Esophagus muscularis mucosa (tissue), 4 donors: ENCODE measurements at places on chromosomes 13 and 19. TPM values are rescaled to one million over a fixed set of nuclear protein-coding genes. Genes with fewer than 3 reads are reported as not detected.

DNA sequence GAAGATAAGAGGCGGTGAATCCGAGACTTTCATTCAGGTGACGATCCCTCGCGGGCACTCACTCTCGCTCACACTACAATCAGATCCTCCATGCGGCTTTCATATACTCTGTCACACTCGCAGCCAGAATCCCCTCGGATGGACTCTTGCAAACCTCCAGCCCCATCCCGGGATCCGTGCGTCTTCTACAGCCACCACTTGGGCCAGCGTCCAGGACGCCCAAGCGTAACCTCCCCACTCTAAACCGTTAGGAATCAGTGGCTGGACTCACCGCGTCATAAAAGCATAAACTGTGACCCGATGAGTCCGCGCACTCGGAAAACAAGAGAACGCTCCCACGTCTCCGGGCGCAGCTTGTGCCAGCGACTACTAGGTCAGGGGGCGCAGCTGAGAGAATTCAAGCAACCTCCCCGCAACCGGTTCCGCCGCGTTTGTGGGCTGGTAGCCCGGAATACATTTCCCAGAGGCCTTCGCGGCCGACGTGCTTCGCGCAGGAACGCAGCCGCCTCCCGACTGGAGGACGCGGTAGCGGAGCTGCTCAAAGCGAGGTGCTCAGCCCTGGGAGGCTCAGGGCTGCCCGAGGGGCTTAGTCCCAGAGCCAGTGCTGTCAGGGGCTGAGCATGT is 27.6 kb downstream of the ZNF607 start:
- H3K4me1 ChIP-seq: peaks cover 10% of the 10 kb centered on the region
- H3K4me3 ChIP-seq: peak overlapping the region; percentile 78
- H3K27ac ChIP-seq: peak overlapping the region; percentile 85
- DNase-seq: peak; percentile 96
- no peaks in the 10 kb centered on the region for H3K27me3 ChIP-seq

DNA sequence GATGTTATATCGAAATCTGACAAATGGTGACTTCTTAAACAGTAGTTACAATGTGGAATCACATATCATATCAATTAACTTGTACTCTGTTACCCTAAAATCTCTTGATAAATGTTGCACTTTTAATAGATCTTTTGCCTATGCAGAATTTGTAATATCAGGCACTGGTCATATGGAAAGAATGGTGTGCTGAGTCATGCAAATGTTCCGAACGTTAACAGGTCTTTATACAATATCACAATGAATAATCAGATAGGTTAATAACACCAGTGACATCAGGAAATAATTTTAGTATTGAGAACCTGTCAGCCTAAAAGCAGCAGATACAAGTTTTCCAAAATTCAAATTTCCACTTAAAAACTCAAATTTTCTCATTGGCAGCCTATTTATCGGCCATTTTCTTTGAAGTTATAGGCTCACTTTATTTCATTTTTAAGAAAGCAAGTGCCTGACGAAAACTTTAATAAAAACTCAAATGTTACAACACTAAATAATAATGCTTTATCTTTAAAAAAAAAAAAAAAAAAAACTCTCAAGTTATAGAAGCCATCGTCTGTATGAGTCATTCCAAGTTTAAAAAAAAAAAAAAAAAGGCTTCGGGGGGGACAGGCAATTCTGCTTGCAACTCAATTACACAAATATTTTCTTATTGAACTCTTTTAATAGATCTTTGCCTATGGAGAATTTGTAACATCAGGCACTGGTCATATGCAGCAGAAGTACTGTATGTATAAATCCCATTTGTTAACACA is 180.9 kb downstream of the DIAPH3 start:
- H3K4me1 ChIP-seq: no peaks in the 10 kb centered on the region
- no peaks in the 10 kb centered on the region for H3K36me3 ChIP-seq
- H3K27ac ChIP-seq: no peak overlapping the region
- no peaks in the 10 kb centered on the region for H3K27me3 ChIP-seq
- DNase-seq: no peak

GRCh38 chr19:47658431-47659348 is 49.8 kb downstream of the BICRA start:
- peaks cover 70% of the 10 kb centered on the region for H3K4me1 ChIP-seq
- no peaks in the 10 kb centered on the region for H3K36me3 ChIP-seq
- no peaks in the 10 kb centered on the region for H3K27me3 ChIP-seq
- peak overlapping the region; percentile 22 for H3K27ac ChIP-seq
- H3K4me3 ChIP-seq: no peak overlapping the region

- peaks cover 18% of the 10 kb centered on the region for H3K4me1 ChIP-seq
- H3K4me3 ChIP-seq: peak overlapping the region; percentile 77
- peaks cover 17% of the 10 kb centered on the region for H3K36me3 ChIP-seq
- no peaks in the 10 kb centered on the region for H3K27me3 ChIP-seq
- no peak for DNase-seq
- H3K27ac ChIP-seq: peak overlapping the region; percentile 87
Observed at GRCh38 chr19:52600639-52601024, 30.5 kb downstream of the ZNF701 start.

GRCh38 chr13:32264407-32264806 is 50.8 kb downstream of the ZAR1L start:
- H3K27ac ChIP-seq: peak overlapping the region; percentile 56
- H3K4me3 ChIP-seq: no peak overlapping the region
- no peaks in the 10 kb centered on the region for H3K27me3 ChIP-seq

- peaks cover 76% of the 10 kb centered on the region for H3K4me1 ChIP-seq
- DNase-seq: no peak
- H3K27me3 ChIP-seq: no peaks in the 10 kb centered on the region
- peak overlapping the region; percentile 87 for H3K27ac ChIP-seq
Observed at GRCh38 chr19:17078920-17079709, 3.5 kb downstream of the MYO9B start.

GRCh38 chr19:12126707-12127106 is 13.4 kb downstream of the ZNF20 start:
- no peak overlapping the region for H3K4me3 ChIP-seq
- H3K36me3 ChIP-seq: no peaks in the 10 kb centered on the region
- no peak overlapping the region for H3K27ac ChIP-seq

DNA sequence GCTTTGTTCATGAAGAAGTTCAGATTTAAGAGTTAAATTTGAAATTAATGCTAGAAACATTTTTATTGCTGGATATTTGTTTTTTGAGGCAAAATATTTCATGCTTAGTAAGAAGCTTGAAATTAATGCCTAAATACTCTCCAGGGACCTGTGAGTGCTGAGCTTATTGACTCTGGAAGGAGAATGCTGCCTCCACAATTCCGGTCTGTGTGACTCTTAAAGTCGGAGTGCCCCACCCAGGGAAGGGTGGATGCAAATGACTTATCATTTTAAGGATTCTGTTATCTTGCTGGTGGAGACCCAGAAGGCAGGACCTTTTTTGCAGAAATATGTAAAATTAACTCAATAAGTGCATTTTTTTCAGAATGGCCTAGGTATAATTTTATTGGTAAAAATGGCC is 143.8 kb upstream of the RXFP2 start:
- no peaks in the 10 kb centered on the region for H3K36me3 ChIP-seq
- H3K27me3 ChIP-seq: no peaks in the 10 kb centered on the region
- no peaks in the 10 kb centered on the region for H3K4me1 ChIP-seq
- no peak overlapping the region for H3K27ac ChIP-seq

DNA sequence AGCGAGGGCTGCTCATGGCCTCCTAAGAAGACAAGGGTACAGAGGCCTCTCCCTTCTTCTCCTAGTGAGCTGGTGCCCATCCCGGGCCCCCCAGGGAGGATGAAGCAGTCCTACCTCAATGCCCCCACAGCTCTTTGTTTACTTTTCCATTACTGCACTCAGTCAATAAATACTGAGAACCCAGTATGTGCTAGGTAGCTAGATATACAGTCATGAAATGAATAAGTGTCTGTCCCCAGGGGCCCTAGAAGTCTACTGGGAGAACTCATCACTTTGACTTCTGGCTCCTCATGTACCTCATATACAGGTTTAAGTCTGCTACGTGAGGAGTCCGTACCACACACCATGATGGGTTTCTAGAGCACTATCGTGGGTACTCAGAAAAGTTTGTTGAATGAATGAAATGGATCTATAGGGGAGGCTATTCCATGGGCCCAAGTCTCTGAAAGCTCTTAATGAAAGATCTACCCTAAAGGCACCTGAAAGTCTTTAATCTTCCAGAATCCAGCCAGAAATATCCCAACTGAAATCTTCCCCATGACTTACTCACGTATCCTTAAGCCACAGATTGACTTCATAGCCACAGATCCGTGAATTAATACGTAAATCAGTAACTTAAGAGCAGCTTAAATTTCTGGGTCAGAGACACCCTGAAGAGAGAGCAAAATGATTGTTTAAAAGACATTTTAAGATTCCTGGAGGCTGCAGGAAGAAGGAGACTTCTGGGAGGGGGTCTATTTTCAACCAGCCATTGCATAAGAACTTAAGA is 51.6 kb upstream of the POMP start:
- H3K27me3 ChIP-seq: no peaks in the 10 kb centered on the region
- no peaks in the 10 kb centered on the region for H3K4me1 ChIP-seq
- no peak overlapping the region for H3K4me3 ChIP-seq
- H3K36me3 ChIP-seq: no peaks in the 10 kb centered on the region

DNA sequence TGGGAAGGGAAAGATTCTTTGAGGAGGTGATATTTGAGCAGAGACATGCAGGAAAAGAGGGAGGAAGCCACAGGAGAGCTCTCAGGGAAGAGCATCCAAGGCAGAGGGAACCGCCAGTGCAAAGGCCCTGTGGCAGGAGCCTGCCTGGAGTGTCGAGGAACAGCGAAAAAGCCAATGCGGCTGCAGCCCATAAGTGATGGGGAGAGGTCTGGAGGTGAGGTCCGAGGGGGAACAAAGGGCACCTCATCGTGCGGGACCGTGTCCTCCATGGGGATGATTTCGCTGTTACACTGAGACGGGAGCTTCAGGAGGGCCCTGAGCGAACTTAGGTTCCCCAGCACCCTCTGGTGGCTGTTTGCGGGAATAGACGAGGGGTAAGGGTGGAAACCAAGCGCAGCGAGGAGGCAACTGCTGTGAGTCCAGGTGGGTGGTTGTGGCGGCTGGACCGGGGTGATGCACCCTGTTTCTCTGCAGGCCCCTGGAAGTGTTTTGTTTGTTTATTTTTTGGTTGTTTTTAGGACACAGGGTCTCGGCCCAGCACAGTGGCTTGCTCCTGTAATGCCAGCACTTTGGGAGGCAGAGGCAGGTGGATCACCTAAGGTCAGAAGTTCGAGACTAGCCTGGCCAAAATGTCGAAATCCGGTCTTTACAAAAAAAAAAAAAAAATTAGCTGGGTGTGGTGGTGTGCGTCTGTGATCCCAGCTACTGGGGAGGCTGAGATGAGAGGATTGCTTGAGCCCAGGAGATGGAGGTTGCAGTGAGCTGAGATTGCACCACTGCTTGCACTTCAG is 5.9 kb upstream of the EHD2 start:
- DNase-seq: no peak
- no peak overlapping the region for H3K4me3 ChIP-seq
- peaks cover 17% of the 10 kb centered on the region for H3K36me3 ChIP-seq
- peaks cover 14% of the 10 kb centered on the region for H3K4me1 ChIP-seq

DNA sequence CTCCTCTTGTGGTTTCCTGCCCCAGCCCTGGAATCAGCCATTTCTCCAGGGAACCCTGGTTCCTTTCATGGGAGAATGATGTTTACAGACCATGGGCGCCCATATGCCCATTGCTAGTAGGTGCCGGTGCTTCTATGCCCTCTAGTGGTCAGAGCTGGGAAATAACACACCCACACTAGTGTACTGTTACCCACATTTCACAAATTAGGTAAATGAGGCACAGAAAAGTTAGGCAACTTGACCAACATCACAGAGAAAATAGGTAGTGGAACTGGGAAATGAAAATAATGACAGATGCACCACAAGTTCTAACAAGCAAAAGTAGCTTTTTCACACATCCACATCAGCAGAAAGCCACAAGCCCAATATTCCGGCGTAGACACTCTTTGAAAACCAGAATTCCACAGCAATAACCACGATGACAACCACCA is 1.3 kb upstream of the CEACAM3 start:
- H3K4me1 ChIP-seq: peaks cover 6% of the 10 kb centered on the region
- H3K27ac ChIP-seq: no peak overlapping the region
- no peak for DNase-seq
- H3K36me3 ChIP-seq: no peaks in the 10 kb centered on the region
- no peaks in the 10 kb centered on the region for H3K27me3 ChIP-seq

- H3K27me3 ChIP-seq: no peaks in the 10 kb centered on the region
- no peak for DNase-seq
- H3K36me3 ChIP-seq: peaks cover 63% of the 10 kb centered on the region
- H3K27ac ChIP-seq: peak overlapping the region; percentile 41
- no peak overlapping the region for H3K4me3 ChIP-seq
Observed at GRCh38 chr19:55677572-55678028, 2.6 kb downstream of the EPN1 start.

GRCh38 chr13:113845055-113845454 is 18.8 kb downstream of the GAS6 start:
- peaks cover 99% of the 10 kb centered on the region for H3K4me1 ChIP-seq
- peaks cover 17% of the 10 kb centered on the region for H3K36me3 ChIP-seq
- H3K27me3 ChIP-seq: no peaks in the 10 kb centered on the region
- no peak overlapping the region for H3K4me3 ChIP-seq

GRCh38 chr19:2820112-2820702 is 539 bp downstream of the ZNF554 start:
- H3K27me3 ChIP-seq: no peaks in the 10 kb centered on the region
- DNase-seq: no peak
- peak overlapping the region; percentile 73 for H3K27ac ChIP-seq
- H3K4me3 ChIP-seq: peak overlapping the region; percentile 97
- H3K36me3 ChIP-seq: peaks cover 19% of the 10 kb centered on the region

DNA sequence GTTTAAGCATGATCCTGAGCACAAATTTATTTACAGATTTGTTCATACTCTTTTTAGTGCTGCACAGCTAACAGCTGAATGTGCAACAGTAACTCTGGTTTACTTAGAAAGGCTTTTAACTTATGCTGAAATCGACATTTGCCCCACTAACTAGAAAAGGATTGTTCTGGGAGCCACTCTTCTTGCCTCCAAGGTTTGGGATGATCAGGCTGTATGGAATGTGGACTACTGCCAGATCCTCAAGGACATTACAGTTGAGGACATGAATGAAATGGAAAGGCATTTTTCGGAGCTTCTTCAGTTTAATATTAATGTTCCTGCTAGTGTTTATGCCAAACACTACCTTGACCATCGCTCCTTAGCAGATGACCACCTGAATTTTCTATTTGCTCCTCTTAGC is 16.0 kb downstream of the ZNF100 start:
- no peak overlapping the region for H3K27ac ChIP-seq
- H3K4me1 ChIP-seq: peaks cover 28% of the 10 kb centered on the region
- no peaks in the 10 kb centered on the region for H3K27me3 ChIP-seq
- no peak for DNase-seq
- peaks cover 31% of the 10 kb centered on the region for H3K36me3 ChIP-seq
- H3K4me3 ChIP-seq: no peak overlapping the region

DNA sequence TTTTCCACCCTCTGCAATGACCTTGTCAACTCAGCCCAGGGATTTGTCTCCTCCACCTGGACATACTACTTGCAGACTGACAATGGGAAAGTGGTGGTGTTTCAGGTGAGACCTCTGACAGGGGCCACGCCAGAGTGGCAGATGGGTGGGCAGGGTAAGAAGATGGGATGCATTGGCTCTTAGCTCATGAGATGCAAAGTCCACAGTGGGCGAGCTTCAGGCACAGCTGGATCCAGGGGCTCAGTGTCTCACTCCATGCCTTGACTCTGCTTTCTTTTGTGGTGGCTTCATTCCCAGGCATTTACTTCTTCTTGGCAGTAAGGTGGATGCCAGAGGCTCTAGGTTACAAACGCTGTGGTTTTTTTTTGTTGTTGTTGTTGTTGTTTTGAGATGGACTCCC is 3.4 kb downstream of the TMEM59L start:
- no peak overlapping the region for H3K4me3 ChIP-seq
- DNase-seq: no peak
- H3K27me3 ChIP-seq: peaks cover 76% of the 10 kb centered on the region

GRCh38 chr19:39145180-39145953 is 19.8 kb downstream of the PAK4 start:
- no peak for DNase-seq
- no peaks in the 10 kb centered on the region for H3K36me3 ChIP-seq
- peak overlapping the region; percentile 77 for H3K27ac ChIP-seq
- peak overlapping the region; percentile 12 for H3K4me3 ChIP-seq
- peaks cover 33% of the 10 kb centered on the region for H3K4me1 ChIP-seq

The CALR3 gene
- total RNA-seq: not detected

The KLK6 gene
- total RNA-seq: not detected

The HCST gene
- 14.6 TPM for total RNA-seq

The DKKL1 gene
- total RNA-seq: 0.83 TPM
